ENCODE measurements at places on chromosomes 2 and 18.

DNA sequence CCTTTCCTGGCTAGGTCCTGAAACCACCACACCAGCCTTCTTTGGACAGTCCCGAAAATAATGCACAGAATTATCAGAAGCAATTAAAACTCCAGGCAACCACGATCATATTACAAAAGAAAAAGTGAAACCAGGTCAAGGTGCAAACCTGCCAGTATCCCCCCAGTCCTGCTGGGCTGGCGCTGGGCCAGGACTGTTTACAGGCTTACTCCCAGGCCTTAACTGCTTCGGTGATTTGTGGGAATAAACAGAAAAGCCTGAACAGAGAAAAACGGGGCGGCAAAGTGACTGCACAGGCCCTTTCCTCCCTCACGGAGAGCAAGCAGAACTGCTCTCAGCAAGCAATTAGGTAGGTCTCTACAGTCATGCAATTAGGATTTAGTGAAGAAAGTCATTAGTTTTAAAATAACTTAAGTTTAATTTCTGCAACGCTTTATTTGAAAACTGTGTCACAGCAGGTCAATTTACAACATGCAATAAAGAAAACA lies 1.3 kb downstream of the HDAC4 start:
- DNase-seq: no peak

DNA sequence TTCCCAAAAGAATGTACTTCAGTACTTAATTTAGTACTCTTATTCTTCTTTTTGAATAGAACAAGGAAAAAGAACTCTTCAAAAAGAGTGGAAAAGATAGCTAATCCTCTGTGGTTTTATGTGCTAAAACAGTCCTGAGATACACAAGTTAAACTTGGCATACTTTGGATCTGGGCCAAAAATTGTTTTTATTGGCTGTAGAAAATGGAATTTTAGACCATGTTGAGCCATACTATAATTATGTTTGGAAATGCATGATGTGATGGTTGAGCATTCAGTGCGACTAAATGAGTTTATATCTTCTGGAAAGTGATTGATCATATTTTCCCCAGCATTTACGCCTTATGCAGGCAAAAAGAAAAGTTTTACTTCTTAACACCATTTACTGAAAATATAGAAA lies 18.0 kb upstream of the PDE1A start:
- DNase-seq: no peak

DNA sequence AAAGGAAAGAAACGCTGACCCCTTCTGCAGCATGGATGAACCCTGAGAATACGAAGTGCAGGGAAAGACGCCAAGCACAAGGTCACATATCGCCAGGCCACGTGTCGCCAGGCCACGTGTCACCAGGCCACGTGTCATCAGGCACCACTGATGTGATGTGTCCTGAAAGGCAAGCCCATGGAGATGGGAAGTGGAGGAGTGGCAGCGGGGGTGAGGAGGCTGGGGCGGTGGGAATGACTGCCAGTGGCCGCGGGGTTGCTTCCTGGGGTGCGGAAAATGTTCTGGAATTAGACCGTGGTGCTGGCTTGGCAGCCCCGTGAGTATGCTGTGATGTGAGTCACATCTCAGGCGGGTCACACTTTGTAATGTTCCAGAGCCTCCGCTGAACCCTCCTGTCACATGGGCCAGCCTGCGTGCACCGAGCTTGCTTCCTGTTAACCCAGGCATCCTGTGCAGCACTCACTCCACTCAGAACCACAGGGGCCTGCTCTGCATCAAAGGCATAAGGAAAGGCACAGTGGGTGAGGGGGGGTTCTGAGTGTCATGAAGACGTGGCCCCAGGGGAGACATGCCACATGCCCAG lies 39.0 kb downstream of the SLC66A2 start:
- no peak for DNase-seq

- no peak for DNase-seq
These were observed 157 bp downstream of the PTGR3 start for GRCh38 chr18:75208836-75209128.

- no peak for DNase-seq
These were observed 56.2 kb upstream of the AMMECR1L start for GRCh38 chr2:127942002-127942401.

GRCh38 chr18:79471046-79471445 lies 75.3 kb downstream of the NFATC1 start:
- no peak for DNase-seq
